Globus pallidus (tissue), 1 donor: ENCODE measurements at places on chromosomes 2 and 18.

DNA sequence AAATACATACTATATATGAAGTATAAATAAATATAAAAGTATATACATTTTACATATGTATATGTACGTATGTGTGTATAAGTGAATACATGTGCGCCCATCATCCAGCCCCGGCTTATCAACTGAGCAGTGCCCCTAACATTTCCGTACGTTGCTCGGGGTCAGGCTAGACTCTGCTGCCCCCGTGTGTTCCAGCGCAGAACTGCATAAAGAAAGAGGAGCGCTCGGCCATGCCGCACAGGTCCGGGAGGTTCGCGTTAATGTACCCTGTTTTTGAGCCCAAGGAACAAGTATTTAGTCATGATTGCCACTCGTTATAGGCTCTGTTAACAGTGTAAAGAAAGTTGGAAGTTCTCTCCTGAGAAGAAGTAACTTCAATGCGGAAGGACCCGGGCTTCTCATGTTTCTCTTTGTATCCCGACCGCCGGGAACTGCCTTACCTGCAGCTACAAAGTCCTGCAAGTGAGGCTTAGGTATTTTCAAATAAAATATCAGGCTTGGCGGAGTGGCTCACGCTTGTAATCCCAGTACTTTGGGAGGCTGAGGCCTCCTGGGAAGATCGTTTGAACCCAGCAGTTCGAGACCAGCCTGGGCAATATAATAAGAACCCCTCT is 55.7 kb downstream of the CD8B2 start:
- peak; percentile 18 for DNase-seq

DNA sequence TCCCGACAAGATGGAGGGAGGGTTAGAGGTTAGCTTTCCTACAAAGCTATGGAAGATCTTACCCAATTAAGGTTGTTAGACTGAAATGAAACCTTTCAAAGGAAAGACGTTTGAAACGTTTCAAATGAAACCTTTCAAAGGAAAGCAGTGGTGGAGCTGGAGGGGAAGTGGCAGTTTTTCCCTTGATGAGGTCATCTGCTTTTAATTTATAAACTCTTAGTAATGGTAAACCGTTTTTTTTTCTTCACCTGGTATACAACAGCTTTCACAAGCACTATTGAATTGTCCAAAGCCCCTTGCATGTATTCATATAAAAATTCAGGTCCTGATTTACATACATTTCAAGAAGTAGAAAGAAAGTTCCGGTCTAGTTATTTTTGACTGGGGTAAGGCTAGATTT is 7.4 kb downstream of the PMAIP1 start:
- DNase-seq = no peak

DNA sequence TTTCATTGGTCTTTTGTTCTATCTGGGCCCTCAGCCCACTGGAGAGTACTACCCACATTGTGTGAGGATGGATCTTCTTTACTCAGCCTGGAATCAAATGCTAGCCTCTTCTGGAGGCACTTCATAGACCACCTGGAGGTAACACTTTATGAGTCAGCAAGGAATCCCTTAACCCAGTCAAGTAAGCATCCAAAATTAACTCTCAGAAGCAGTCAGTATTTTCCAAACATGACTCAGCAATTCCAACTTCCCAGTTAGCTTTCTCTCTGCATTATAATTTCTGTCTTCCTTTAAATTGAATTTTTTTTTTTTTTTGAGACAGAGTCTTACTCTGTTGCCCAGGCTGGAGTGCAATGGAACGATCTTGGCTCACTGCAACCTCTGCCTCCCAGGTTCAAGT is 142.7 kb downstream of the ACKR3 start:
- no peak for DNase-seq

- no peak for DNase-seq
Measured at GRCh38 chr2:228777855-228778355, 493.2 kb downstream of the PID1 start.

DNA sequence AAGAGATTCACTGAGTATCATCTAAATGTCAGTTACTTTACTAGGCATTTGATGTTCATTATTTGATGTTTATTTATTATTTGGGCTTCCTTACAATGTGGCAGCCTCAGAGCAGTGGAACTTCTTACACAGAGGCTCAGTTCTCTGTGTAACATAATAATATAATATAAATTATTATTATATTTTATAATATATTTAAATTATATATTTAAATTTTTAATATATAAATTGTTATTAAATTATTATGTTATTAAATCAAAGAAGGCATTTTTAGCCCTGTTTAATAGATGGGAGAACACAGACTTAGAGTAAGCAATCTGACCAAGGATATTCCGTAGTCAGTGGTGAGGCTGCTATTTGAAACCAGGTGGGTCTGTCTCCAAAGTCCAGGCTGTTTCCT is 315.3 kb upstream of the SKOR2 start:
- no peak for DNase-seq

DNA sequence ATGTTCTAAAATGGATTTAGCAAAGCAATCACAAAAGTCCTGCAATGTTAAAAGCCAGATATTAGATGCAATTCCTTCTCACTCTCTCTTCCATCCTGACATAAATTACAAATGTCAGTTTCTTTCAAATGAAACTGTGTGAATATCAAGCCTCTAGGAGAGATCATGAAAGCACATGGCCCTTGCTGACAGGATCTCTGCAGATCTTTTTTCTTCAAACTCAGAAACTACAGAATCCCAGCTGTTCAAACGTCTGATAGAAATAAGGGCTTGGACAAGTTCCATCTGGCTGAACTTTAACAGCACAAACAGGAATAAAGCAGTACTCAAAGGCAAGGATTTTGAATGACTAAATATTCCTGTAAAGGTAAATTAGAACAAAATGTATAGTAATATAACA is 47.6 kb downstream of the PDE1A start:
- no peak for DNase-seq

DNA sequence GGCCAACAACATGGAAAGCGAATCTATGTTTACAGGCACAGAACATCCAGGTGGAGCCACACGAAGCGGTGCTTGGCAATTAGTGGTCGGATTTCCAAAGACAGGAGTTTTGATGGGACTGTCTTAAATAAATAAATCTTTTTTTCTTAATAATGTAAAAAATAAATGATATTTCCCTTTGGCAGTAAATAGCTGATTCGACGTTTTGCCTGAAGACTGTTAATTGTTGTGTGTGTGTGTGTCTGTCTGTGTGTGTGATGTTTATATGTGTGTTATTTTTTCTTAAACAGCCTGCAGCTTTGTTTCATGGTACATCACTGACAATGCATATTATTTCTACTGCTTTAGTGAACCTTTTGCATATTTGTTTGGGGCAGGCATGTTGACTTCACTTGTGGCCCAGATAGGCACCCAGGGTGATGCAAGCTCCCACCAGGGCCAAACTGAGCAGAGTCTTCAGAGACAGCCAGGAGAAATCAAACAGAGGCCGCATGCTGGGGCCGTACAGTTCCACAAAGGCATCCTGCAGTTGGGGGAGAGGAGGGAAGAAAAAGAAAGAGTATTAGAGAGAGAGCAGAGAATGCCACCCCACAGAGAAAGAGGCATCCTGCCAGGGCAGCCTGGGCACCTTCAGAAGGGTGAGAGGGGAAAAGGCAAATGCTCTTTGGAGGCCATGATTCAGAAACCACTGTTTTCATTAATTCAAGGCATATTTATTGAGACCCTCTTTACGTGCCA is 191.2 kb downstream of the BCL2 start:
- no peak for DNase-seq

DNA sequence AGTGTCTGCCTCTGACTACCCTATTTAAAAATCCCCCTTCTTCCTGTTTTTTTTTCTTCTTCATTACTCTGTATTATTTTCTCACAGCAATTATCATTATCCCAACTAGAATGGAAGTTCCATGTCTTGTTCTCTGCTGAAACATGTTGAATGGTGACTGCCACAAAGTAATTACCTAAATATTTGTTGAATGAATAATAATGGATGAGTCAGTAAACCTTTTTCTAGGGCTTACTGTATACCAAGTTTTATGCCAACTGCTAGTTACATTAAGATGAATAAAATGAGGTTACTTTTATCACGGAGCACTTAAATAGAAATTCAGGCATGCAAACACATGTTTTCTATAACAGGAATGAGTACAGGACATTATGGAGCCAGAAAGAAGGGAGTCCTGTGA is 490.6 kb downstream of the THSD7B start:
- DNase-seq = no peak

- DNase-seq = no peak
Measured at GRCh38 chr2:22003270-22003669, 879.5 kb downstream of the TDRD15 start.

GRCh38 chr2:19099181-19099580 is 259.2 kb downstream of the OSR1 start:
- DNase-seq = no peak

DNA sequence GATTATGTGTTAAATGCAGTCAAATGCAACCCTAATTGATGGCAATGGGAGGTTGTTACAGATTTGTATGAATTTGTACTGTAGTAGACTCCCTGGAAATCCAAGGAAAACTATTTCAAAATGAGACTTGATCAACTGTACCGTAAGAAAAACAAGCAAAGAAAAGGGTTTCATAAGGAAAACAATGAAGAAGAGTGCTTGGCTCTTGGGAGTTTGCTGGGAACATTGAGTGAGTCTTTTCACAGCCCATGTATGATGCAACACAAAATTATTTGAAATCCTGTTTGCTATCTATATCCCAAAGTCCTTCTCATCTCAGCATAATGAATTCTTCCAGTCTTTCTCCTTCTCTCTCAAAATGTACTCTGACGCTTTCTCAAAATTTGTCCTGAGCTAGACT is 67.0 kb upstream of the OSR1 start:
- no peak for DNase-seq

DNA sequence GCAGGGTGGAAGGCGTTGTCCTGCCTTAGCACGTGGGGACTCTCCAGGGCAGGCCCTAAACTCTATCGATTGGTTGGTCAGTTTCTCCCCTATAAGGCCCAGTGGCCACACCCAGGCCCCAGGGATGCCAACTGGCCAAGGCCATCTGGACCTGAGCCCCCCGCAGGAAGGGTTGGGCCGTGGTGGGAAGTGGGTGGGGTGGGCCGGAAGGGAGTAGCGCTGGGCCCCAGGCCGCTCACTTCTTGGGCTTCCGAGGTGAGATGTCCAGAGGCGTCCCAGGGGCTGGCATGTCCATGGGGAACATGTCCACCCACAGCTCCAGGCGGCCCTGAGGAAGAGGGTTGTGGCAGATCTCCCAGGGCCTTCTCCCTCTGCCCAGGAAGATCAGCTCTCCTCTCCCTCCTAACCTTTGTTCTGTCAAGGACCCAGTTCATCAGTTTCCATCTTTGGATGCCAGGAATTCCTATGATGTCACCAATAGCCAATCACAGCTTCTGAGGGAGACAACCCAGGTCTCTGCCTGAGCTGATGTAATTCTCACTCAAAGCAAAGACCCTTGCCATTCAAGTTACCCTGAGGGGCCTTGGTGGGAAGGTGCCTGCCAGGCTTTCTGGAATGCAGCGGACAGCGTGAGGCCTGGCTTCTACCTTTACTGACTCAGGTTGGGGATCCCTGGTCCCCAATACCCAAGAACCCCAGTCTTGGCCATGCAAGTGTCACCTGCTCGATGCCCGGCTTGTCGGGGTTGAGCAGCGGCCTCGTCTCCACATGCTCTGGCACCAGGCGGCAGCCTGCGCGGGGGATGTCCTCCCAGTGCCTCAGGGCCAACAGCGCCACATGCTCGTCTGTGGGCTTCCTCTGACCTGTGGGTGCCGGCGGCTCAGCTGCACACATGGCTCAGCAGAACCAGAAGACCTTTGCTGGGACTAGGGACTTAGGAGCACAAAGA is 14.4 kb downstream of the OTOF start:
- DNase-seq = no peak

DNA sequence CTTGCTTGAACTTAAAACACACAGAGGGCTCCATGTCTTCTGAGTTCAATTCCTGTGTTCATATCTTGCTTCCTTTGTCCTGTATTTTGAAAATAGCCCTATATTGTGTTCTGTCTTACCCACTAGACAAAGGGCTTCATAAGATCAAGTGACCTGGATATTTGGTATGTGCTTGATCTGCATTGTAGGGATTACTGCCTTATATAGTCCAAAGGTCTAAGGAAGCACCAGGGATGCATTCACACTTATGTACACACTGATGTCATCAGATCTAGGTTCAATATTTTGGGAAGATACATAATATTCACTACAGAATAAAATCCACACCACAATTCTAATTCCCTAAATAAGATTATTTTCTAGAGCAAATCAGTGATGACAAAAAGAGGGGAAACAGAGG is 278.0 kb upstream of the KYNU start:
- DNase-seq = no peak

DNA sequence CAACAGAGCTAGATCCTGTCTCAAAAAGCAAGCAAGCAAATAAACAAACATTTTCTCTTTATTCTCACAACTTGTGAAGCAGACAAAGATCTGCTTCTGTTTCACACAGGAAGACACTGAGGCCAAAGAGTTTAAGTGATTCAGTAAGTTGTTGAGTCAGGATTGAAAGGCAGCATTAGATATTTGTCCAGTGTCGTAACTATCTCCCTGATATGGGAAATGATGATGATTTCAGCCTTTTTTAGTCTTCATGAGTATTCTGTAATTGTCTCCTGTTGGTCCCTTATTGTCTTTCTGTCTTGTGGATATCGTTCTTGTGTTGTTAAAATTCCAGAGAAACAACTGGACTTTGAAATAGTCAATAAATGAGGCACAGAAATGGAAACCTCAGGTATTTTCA is 59.6 kb downstream of the GATA6 start:
- DNase-seq = no peak

- DNase-seq = no peak
Measured at GRCh38 chr2:135093670-135094330, 41.7 kb downstream of the RAB3GAP1 start.

DNA sequence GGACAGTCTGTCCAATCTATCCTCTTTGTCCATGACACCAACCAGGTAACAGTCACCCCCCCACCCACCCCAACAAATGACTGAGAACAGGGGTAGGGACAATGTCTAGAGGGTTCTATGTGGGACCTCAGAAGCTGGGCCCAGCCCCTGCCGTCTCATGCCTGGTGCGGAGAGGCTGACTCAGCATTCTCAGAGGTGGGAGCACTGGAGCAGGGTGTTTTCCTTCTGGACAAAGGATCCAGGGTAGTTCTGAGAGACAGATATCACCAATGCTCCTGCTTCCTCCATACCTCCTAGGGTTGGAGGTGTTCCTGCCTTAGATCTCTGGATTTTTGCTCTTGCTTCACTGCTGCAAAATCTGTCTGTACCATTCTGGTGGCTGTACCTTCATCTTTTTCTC is 33.9 kb upstream of the SP100 start:
- no peak for DNase-seq

DNA sequence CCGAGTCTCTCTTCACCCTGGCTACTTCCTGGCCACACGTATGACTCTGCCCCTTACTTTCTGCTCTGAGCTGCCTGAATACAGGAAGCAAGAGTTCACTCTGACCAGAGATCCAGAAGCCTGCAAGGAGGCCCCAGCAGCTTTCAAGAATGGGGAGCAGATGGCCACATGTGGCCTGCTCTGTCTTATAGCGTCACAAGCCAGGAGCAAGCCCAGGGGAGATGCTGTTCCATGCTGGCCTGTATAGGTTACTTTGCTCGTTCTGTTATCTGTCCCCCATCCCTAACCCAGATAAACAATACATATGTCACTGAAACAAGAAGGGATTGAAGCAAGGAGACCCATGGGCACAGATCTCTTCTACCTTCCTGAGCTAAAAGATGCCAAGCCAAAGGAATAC is 4.3 kb downstream of the PNKD start:
- DNase-seq = no peak
